ENCODE measurements at places on chromosomes 6 and 20.

- H3K27ac ChIP-seq: no peak overlapping the region
- H3K4me3 ChIP-seq: no peak overlapping the region
- no peaks in the 10 kb centered on the region for H3K27me3 ChIP-seq
- H3K4me1 ChIP-seq: no peaks in the 10 kb centered on the region
- no peaks in the 10 kb centered on the region for H3K36me3 ChIP-seq
These were observed 114.4 kb upstream of the COL21A1 start for GRCh38 chr6:56361812-56362211.

GRCh38 chr6:144177726-144178125, 27.4 kb downstream of the STX11 start:
- peak overlapping the region; percentile 53 for H3K27ac ChIP-seq
- no peak overlapping the region for H3K4me3 ChIP-seq
- DNase-seq: no peak
- H3K36me3 ChIP-seq: peaks cover 24% of the 10 kb centered on the region
- H3K27me3 ChIP-seq: no peaks in the 10 kb centered on the region

- no peak overlapping the region for H3K4me3 ChIP-seq
- H3K4me1 ChIP-seq: no peaks in the 10 kb centered on the region
- no peak for DNase-seq
- H3K27ac ChIP-seq: no peak overlapping the region
- no peaks in the 10 kb centered on the region for H3K27me3 ChIP-seq
These were observed 105.3 kb upstream of the KHDRBS2 start for GRCh38 chr6:62391358-62391757.

GRCh38 chr6:136614350-136614749, 64.1 kb upstream of the MAP7 start:
- H3K4me1 ChIP-seq: peaks cover 8% of the 10 kb centered on the region
- H3K27me3 ChIP-seq: no peaks in the 10 kb centered on the region
- H3K4me3 ChIP-seq: no peak overlapping the region
- peaks cover 43% of the 10 kb centered on the region for H3K36me3 ChIP-seq
- no peak for DNase-seq

DNA sequence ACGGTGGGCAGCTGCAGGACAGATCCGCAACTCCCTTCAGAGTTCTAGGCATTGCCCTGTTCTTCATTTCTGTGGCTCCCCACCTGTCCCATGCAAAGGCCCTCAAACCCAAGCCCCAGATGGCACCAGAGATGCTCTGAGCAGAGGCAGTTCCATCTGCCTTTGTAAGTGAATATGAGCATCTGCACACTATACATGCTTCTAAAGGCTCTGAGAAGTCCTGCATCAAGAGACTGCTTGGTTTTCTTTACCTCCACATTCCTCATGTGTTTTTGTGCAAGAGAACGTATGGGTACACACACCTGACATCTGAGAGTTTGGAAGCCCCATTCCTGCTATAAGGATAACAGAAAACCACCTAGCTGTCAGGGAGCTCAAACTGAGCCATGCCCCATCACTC, 14.4 kb upstream of the CST7 start:
- H3K36me3 ChIP-seq: peaks cover 11% of the 10 kb centered on the region
- peaks cover 56% of the 10 kb centered on the region for H3K4me1 ChIP-seq
- no peak overlapping the region for H3K27ac ChIP-seq
- DNase-seq: no peak
- no peaks in the 10 kb centered on the region for H3K27me3 ChIP-seq

GRCh38 chr20:58818586-58819285, 32.0 kb downstream of the GNAS-AS1 start:
- H3K27ac ChIP-seq: no peak overlapping the region
- H3K4me1 ChIP-seq: no peaks in the 10 kb centered on the region
- peaks cover 13% of the 10 kb centered on the region for H3K27me3 ChIP-seq
- no peaks in the 10 kb centered on the region for H3K36me3 ChIP-seq
- no peak overlapping the region for H3K4me3 ChIP-seq
- no peak for DNase-seq

DNA sequence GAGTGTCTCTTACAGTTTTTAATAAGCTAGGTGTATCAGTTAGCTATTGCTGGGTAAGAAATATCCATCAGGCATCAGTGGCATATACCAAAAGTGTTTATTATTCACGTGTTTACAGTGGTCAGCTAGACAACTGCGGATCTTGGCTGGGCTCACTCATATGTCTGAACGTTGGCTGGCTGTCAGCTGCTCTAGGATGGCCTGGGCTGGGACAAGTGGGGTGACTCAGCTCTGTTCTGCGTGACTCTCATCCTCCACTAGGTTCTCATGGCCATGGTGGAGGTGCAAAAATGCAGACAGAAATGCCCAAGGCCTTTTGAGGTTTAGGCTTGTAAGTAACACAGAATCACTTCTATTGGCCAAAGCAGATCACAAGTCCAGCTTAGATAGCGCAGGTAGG, 22.0 kb downstream of the ZNF341 start:
- DNase-seq: no peak
- peaks cover 14% of the 10 kb centered on the region for H3K36me3 ChIP-seq
- no peaks in the 10 kb centered on the region for H3K4me1 ChIP-seq
- no peak overlapping the region for H3K27ac ChIP-seq

DNA sequence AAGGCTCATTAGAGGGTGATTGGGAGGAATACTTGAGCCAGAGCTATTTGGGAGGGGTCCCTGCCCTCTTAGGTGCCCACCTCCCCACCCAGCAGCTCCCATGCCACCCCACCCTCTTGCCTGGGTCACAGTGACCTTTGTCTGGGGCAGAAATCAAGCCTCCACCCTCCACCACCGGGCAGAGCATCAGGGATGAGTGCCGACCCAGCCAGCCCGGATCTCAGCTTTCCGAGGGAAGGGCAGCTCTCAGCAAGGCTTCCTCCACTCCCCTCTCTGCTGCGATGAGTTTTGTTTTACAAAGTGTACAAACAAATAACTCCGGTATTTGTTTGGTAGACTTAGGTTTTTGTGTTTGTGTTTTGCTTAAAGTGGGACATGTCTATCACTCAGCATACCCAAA, 136.7 kb upstream of the CST7 start:
- no peak for DNase-seq
- peaks cover 55% of the 10 kb centered on the region for H3K27me3 ChIP-seq
- H3K27ac ChIP-seq: no peak overlapping the region
- no peak overlapping the region for H3K4me3 ChIP-seq
- no peaks in the 10 kb centered on the region for H3K4me1 ChIP-seq

DNA sequence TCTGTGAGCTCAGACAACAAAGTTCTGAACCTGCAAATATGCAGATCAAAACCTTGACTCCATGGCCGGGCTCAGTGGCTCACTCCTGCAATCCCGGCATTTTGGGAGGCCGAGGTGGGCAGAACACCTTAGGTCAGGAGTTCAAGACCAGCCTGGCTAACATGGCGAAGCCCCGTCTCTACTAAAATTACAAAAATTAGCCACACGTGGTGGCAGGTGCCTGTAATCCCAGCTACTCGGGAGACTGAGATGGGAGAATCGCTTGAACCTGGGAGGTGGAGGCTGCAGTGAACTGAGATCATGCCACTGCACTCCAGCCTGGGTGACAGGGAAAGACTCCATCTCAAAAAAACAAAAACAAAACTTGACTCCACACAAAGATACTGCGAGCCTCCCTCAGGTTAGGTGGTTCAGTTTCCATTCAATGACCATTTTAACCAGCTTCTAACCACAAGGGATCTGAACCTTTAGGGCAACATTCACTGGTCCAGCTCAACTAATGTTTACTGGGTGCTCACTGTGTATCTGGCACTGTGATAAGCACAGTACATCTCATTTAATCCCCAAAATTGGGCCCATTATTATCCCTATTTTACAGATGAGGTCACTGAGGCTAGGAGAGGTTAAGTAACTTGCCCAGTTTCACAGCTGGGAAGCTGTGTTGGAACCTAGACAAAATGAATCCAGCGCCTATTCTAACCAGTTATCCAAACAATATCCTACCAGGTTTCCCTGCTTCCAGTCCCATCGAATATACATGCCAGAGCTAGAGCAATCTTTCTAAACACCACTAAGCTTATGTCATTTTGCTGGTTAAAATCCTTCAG, 1.8 kb downstream of the SNRPB start:
- H3K4me1 ChIP-seq: peaks cover 33% of the 10 kb centered on the region
- DNase-seq: no peak
- H3K27ac ChIP-seq: peak overlapping the region; percentile 99
- H3K36me3 ChIP-seq: peaks cover 59% of the 10 kb centered on the region

DNA sequence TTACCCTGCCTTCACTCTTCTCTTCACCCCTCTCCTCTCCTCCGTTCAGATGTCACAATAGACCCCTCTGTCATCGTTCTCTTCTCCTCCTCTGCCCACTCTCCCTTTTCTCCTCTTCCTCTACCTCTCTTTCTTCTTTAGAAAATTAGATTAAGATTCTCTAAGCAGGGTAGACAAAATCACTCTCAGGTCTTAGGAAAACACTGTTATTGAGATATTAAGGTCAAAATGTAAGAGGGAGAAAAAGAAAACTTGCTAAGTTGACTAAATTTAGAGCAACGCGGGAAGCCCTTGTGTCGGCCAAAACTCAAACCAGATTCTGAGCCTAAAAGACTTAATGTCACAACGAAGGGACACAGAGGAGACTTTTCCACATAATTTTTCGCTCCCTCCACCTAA, 22.1 kb upstream of the ZNF184 start:
- peaks cover 9% of the 10 kb centered on the region for H3K4me1 ChIP-seq
- peaks cover 55% of the 10 kb centered on the region for H3K27me3 ChIP-seq
- H3K4me3 ChIP-seq: peak overlapping the region; percentile 46

DNA sequence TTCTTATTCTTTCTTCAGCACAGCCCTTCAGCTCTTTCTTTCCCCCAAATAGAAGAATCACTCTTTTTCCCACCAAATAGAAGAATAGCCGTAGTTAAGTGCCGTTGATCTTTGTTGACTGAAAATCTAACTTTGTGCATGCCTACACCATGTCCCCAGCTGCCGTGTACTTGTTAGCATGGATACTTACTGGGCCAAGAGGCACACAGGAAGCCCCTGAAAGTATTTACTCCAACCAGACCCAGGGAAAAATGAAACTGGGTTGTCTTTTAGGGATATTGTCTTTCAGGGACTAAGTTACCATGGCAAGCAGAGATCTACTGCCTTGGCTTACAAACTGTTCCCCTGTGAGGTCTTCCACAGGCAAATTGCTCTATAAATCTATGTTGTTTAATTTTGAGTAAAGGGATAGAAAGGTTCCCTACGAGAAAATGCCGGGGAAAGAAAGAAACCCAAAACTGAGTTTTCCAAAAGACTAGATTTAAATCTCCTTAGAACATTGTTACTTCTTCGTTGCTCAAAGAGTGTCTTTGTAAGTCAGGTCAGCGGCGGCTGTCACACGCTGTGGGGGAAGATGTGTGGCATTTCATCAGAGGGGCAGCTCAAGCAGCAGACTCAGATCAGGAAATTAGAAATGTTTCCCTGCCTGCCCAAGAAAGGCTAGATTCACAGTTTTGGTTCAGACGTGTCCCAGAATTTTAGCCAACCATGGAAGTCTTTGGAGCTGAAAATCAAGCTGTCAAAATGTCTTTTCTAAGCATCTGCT, 188.2 kb upstream of the PRND start:
- H3K36me3 ChIP-seq: no peaks in the 10 kb centered on the region
- DNase-seq: no peak
- no peaks in the 10 kb centered on the region for H3K4me1 ChIP-seq
- H3K4me3 ChIP-seq: no peak overlapping the region
- peaks cover 40% of the 10 kb centered on the region for H3K27me3 ChIP-seq

GRCh38 chr20:3160418-3160817, 753 bp upstream of the FASTKD5 start:
- H3K27ac ChIP-seq: peak overlapping the region; percentile 97
- H3K27me3 ChIP-seq: no peaks in the 10 kb centered on the region
- no peak for DNase-seq
- H3K4me1 ChIP-seq: peaks cover 37% of the 10 kb centered on the region

- peaks cover 28% of the 10 kb centered on the region for H3K36me3 ChIP-seq
- DNase-seq: peak; percentile 39
- H3K4me1 ChIP-seq: peaks cover 15% of the 10 kb centered on the region
- H3K27ac ChIP-seq: peak overlapping the region; percentile 69
- H3K4me3 ChIP-seq: no peak overlapping the region
These were observed 51.7 kb upstream of the HINT3 start for GRCh38 chr6:125904871-125905270.

GRCh38 chr20:51734876-51735720, 33.1 kb downstream of the ATP9A start:
- no peak overlapping the region for H3K4me3 ChIP-seq
- no peaks in the 10 kb centered on the region for H3K36me3 ChIP-seq
- peaks cover 2% of the 10 kb centered on the region for H3K4me1 ChIP-seq
- H3K27ac ChIP-seq: no peak overlapping the region

- DNase-seq: no peak
- no peaks in the 10 kb centered on the region for H3K36me3 ChIP-seq
- H3K27ac ChIP-seq: no peak overlapping the region
These were observed 191.8 kb downstream of the KIF16B start for GRCh38 chr20:16381444-16381843.

- no peak overlapping the region for H3K4me3 ChIP-seq
- H3K4me1 ChIP-seq: peaks cover 26% of the 10 kb centered on the region
- peaks cover 31% of the 10 kb centered on the region for H3K36me3 ChIP-seq
These were observed 14.3 kb downstream of the PCMT1 start for GRCh38 chr6:149763866-149764265.

DNA sequence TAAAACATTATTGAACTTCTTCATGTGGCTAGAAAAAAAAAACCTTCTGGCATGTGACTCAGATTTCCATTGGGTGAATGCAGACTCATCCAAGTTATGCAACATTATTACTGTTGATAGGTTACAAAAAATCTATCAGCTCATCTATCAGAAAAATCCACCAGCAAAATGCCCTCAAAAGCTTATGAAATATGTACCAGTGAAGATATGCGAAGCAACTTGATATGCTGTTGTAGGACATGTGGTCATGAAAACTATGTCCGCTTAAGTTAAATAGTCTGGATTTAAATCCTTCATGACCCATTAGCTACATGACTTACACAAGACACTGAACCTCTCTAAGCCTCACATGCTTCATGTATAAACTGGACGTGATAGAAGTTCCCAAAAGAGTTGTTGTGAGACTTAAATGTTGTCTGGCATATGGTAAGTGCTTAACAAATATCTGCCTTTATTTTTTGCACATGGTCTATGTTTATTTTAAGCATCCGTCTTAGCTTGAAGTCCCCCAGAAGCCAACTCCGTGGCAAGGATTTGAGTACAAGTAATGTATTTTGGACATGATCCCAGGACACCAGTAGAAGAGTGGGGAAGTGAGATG, 12.5 kb upstream of the BFSP1 start:
- no peak overlapping the region for H3K27ac ChIP-seq
- DNase-seq: no peak
- H3K4me1 ChIP-seq: no peaks in the 10 kb centered on the region
- H3K27me3 ChIP-seq: peaks cover 35% of the 10 kb centered on the region
- peaks cover 2% of the 10 kb centered on the region for H3K36me3 ChIP-seq

GRCh38 chr6:131792091-131792496, 15.7 kb upstream of the ENPP1 start:
- no peak for DNase-seq
- H3K4me1 ChIP-seq: peaks cover 12% of the 10 kb centered on the region
- no peak overlapping the region for H3K4me3 ChIP-seq
- H3K27me3 ChIP-seq: peaks cover 10% of the 10 kb centered on the region
- no peaks in the 10 kb centered on the region for H3K36me3 ChIP-seq

- no peaks in the 10 kb centered on the region for H3K27me3 ChIP-seq
- H3K36me3 ChIP-seq: no peaks in the 10 kb centered on the region
- no peaks in the 10 kb centered on the region for H3K4me1 ChIP-seq
- no peak overlapping the region for H3K4me3 ChIP-seq
- no peak overlapping the region for H3K27ac ChIP-seq
- DNase-seq: no peak
These were observed 62.4 kb downstream of the PDE10A start for GRCh38 chr6:165600606-165601005.

Measured in effector memory CD8-positive, alpha-beta T cell (primary cell).